Stimulated activated CD4-positive, alpha-beta T cell treated with anti-CD3 and anti-CD28 coated beads, Interleukin-1b, Interleukin-23, amount 100 ng/mL, for 24 hours (primary cell): ENCODE measurements at places on chromosomes 2 and 18.

- no peak for DNase-seq
These were observed 6.9 kb upstream of the POU3F3 start for GRCh38 chr2:104846786-104847585.

DNA sequence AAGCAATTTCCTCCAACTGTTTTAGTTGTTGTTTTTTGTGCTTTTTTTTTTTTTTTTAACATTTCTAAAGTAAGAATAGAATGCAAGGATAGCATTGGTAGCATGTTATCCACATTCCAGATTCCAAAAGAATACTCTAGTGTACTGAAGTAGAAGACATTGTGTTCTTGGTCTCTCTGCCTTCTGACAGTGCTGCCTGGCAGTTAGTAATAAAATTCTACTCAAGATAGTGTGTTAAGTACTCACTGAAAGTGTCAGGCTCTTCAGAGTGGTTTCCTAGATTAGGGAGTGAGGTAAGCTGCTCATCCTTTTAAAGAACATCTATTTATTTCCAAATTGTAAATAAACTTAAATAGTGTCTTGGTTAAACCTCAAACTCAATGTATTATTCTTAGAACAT is 253.7 kb downstream of the HNMT start:
- no peak for DNase-seq

- no peak for DNase-seq
These were observed 45.5 kb downstream of the DPP4 start for GRCh38 chr2:162028511-162028910.

DNA sequence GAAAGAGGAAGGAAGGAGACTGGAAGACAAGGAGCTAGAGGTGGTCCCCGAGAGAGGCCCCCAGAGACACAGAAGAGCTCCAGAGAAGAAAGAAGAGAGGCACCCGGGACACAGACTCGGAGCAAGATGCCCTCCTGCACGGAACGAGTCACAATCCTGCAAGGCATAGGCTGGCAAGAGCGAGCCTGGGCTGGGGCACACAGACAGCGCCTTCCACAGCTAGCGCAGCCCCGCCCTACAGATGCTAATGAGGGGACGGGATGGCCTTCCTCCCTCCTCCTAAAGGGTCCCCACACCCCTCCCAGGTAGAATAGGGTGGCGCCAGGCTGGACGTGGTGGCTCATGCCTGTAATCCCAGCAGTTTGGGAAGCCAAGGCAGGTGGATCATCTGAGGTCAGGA is 19.8 kb upstream of the GPR17 start:
- DNase-seq: no peak

DNA sequence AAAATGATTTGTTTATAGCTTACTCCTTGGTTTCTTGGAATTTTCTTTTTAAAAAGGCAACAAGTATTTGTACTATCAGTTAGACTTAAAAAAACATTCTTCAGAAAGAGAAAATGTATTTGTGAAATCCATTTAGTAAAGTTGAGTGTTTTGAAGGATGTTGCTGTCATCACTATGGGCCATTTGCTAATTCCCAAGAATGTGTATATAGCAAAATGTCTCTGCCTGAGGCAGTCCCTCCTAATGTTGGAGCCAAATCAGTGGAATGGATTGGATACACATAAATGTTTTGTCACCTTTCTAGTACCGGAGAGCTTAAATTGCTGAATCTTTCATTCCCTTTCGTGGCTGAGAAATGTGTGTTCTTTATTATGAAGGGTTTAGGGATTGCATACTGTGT is 890.2 kb upstream of the ZEB2 start:
- DNase-seq: no peak

GRCh38 chr2:150686391-150686790 is 198.9 kb upstream of the RND3 start:
- DNase-seq: no peak

DNA sequence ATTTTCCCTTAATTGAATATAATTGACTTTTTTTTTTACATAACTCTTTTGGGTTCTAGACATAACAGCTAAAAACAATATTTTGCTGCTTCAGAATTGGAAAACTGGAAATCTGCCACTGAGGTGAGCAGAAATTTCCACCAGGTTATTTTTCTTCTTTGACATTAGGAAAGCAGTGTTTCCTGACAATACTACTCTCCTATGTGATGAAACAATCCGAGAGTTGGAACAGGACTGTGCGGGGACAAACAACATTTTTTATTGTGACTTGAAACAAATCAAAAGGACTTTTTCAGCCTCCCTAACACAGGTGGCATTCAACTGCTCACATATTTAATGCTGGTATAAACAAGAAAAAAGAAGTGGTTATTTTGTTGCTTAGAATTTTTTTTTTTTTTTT is 237.2 kb downstream of the RNF152 start:
- no peak for DNase-seq

GRCh38 chr2:1974397-1974796 is 230.1 kb upstream of the PXDN start:
- DNase-seq: no peak

DNA sequence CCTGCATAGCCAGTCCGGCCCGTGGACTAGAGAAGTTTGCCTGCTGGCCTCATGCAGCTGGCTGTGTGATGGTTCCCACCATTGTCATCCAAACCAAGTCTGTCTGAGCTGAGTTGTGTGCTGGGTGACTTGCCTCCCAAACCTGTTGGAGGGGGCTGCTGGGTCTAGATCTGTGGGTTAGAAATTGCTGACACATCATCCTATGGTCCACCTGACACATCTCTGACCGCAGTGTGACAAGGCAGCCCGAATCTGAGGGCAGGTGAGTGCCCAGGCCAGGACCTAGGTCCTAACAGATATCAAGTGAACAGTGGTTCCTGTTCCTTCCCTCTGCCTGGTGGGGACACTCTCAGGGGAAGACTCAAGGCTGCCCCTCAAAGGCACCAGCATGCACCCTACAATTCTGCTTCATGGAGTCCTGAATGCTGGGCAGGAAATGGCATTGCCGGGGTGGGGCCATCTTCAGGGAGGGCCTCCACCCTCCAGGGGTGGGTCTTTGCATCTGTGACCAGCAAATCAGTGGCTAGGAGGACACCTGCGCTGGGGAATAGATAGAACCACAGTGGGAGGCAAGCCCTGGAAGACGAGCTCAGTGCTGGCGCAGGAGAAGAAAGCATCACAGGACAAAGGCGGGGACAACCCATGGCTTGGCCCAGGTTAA is 117.9 kb upstream of the ID2 start:
- no peak for DNase-seq

DNA sequence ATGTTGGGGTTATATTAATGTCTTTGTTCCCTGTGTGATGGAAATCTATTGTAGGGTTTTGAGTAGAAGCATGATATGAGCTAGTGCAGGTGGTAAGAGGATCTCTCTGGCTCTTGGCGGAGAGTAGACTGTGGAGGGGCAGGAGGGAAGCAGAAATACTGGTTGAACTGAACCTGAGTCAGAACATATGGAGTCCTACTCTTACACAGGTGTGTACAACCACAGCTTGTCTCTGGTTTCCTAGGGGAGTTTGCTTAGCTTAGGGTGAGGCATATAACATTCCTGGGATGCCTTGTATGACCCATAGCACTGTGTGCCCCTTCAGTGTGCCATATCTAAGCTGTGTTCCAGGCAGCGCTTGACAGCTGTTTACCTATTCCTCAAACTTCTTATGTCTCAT is 97.3 kb upstream of the GCFC2 start:
- no peak for DNase-seq
